Transverse colon (tissue), 4 donors: ENCODE measurements at places on chromosomes 11 and 22.

- no peaks in the 10 kb centered on the region for H3K4me1 ChIP-seq
- no peak for DNase-seq
- peaks cover 3% of the 10 kb centered on the region for H3K27me3 ChIP-seq
- no peak overlapping the region for H3K4me3 ChIP-seq
- no peaks in the 10 kb centered on the region for H3K36me3 ChIP-seq
These were observed 267.6 kb downstream of the KIRREL3 start for GRCh38 chr11:126732981-126733380.

DNA sequence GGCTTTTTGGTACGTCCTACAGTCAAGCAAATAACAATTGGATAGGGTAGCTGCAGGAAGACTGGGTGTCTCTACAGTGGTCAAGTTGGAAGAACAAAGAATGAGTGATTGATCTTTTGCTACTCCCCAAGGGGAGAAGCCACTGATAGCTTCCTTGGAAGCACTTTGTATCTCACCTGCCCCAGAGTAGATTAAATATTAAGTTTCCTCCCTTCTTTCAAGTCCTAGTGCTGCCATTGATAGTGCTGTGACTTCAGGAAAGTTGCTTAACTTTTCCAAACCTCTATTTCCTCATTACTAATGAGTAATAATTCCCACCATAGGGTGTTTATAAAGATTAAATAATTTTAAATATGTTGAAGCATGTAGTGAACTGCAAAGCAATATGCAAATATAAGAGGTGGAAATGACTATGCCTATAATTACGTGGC, 35.6 kb upstream of the EHF start:
- H3K4me3 ChIP-seq: no peak overlapping the region
- H3K27ac ChIP-seq: no peak overlapping the region
- H3K27me3 ChIP-seq: no peaks in the 10 kb centered on the region
- H3K4me1 ChIP-seq: peaks cover 4% of the 10 kb centered on the region
- no peaks in the 10 kb centered on the region for H3K36me3 ChIP-seq

GRCh38 chr22:48054596-48054995, 1292.1 kb downstream of the TBC1D22A start:
- H3K36me3 ChIP-seq: no peaks in the 10 kb centered on the region
- H3K4me3 ChIP-seq: no peak overlapping the region

DNA sequence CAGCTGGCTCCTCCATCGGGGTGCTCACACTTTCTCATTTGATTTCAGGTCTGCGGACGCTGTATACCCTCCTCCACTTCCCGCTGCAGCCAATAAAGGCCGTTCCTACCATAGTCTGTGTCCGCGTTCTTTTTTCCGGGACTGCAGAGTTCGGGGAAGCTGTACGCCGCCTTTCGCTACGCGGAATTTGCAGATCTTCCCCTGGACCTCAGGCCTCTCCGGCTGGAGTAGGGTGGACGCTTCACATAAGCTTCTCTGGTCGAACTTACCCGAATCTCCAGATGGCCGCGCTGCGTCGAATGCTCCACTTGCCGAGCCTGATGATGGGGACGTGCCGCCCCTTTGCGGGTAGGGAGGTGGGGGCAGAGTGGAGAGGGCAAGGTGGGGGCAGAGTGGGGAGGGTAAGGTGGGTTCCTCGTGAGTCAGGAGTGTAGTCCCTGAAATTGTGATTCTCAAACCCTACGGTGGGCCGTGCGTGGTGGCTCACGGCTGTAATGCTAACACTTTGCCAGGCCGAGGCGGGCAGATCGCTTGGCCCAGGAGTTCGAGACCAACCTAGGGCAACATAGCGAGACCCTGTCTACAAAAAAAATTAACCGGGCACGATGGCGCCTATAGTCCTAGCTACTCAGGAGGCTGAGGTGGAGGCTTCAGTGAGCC, 617 bp downstream of the CSKMT start:
- peak; percentile 54 for DNase-seq
- peak overlapping the region; percentile 97 for H3K27ac ChIP-seq
- H3K4me3 ChIP-seq: peak overlapping the region; percentile 63
- no peaks in the 10 kb centered on the region for H3K36me3 ChIP-seq
- peaks cover 45% of the 10 kb centered on the region for H3K4me1 ChIP-seq

DNA sequence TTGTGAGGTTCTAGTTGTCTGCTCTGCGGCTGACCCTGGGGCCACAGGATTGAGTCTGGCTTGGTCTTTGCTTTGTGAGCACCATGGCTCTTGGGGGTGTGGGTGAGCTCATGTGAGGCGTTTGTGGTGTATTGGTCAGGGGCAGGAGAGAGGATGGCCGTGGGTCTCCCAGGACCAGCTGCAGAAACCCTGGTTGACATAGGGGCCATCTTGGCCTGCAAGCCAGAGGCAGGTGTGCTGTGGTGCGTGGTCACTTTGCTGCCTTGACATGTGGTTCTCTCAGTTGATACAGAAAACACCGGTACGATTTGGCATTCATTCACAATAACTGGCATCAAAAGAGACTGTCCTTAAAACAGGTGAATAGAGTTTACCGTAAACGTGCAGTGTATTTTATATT, 11.3 kb downstream of the PHRF1 start:
- no peak for DNase-seq
- H3K36me3 ChIP-seq: peaks cover 3% of the 10 kb centered on the region
- H3K27me3 ChIP-seq: no peaks in the 10 kb centered on the region
- no peaks in the 10 kb centered on the region for H3K4me1 ChIP-seq

DNA sequence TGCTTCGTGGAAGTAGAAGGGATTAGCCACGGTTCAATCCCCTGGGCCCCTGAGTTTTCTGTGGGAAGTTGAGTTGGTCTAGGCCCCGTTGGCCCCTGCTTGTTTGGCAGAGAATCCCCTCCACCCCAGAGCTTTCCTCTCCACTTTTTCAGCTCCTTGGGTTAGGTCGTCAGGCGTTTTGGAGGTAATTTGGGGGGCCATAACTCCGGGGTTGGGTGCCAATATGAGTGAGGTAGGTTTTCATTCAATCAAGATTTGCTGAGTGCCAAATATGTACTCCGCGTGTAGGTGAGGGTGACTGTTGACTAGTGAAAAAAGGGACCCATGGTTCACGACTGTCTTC, 590 bp downstream of the ATG13 start:
- peak overlapping the region; percentile 93 for H3K4me3 ChIP-seq
- H3K27ac ChIP-seq: peak overlapping the region; percentile 97
- peaks cover 32% of the 10 kb centered on the region for H3K4me1 ChIP-seq
- H3K36me3 ChIP-seq: no peaks in the 10 kb centered on the region
- H3K27me3 ChIP-seq: no peaks in the 10 kb centered on the region

- H3K4me1 ChIP-seq: no peaks in the 10 kb centered on the region
- DNase-seq: no peak
- H3K27ac ChIP-seq: no peak overlapping the region
- no peaks in the 10 kb centered on the region for H3K27me3 ChIP-seq
These were observed 20.5 kb upstream of the TEAD1 start for GRCh38 chr11:12653729-12654128.

GRCh38 chr22:38414009-38414395, 41.0 kb downstream of the KCNJ4 start:
- no peaks in the 10 kb centered on the region for H3K27me3 ChIP-seq
- no peaks in the 10 kb centered on the region for H3K36me3 ChIP-seq

GRCh38 chr11:105070306-105070705, 25.2 kb upstream of the CARD16 start:
- no peak overlapping the region for H3K27ac ChIP-seq
- no peak for DNase-seq

- H3K36me3 ChIP-seq: no peaks in the 10 kb centered on the region
- H3K27me3 ChIP-seq: no peaks in the 10 kb centered on the region
- H3K27ac ChIP-seq: no peak overlapping the region
- H3K4me3 ChIP-seq: no peak overlapping the region
- H3K4me1 ChIP-seq: no peaks in the 10 kb centered on the region
These were observed 170.0 kb downstream of the LRRC4C start for GRCh38 chr11:41289408-41289807.

- no peaks in the 10 kb centered on the region for H3K36me3 ChIP-seq
- H3K4me3 ChIP-seq: no peak overlapping the region
- no peak overlapping the region for H3K27ac ChIP-seq
- peaks cover 11% of the 10 kb centered on the region for H3K4me1 ChIP-seq
- peaks cover 37% of the 10 kb centered on the region for H3K27me3 ChIP-seq
These were observed 5.8 kb downstream of the SHANK2 start for GRCh38 chr11:71246559-71246958.

DNA sequence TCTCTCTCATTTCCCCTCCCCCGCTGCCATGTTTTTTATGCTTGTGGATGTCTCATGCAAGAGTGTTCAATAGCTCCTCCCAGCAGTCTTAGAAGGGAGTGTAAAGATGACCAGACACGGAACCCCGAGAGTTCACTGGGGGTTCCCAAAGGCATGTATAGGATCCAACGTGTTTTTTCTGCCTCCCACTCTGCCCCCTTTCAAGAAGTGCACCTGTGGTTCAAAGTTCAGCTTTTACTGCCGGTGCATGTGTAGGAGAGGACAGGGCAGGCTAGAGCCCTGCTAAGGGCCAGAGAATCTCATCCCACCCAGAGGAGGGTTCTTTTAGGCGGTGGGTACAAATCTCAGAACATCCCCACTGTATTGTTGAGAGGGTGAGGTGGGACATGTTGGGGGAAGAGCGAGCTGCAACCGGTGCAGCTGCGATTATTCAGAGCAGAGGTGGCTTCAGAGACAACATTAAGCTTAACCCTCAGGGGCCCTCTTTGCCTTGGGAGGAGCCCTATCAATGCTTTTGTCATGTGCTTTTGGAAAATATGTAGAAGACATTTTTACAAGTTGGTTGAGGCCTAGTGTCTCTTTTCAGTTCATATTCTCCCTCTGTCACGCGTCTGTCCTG, 14.5 kb downstream of the MIF start:
- DNase-seq: no peak
- no peak overlapping the region for H3K4me3 ChIP-seq
- H3K4me1 ChIP-seq: peaks cover 21% of the 10 kb centered on the region
- no peaks in the 10 kb centered on the region for H3K36me3 ChIP-seq

GRCh38 chr11:2138431-2139122, 612 bp downstream of the IGF2 start:
- peaks cover 6% of the 10 kb centered on the region for H3K4me1 ChIP-seq
- peaks cover 99% of the 10 kb centered on the region for H3K27me3 ChIP-seq

GRCh38 chr11:17637901-17638300, 81.5 kb upstream of the MYOD1 start:
- no peak for DNase-seq
- no peaks in the 10 kb centered on the region for H3K36me3 ChIP-seq
- no peaks in the 10 kb centered on the region for H3K4me1 ChIP-seq
- no peaks in the 10 kb centered on the region for H3K27me3 ChIP-seq
- no peak overlapping the region for H3K4me3 ChIP-seq
- no peak overlapping the region for H3K27ac ChIP-seq

DNA sequence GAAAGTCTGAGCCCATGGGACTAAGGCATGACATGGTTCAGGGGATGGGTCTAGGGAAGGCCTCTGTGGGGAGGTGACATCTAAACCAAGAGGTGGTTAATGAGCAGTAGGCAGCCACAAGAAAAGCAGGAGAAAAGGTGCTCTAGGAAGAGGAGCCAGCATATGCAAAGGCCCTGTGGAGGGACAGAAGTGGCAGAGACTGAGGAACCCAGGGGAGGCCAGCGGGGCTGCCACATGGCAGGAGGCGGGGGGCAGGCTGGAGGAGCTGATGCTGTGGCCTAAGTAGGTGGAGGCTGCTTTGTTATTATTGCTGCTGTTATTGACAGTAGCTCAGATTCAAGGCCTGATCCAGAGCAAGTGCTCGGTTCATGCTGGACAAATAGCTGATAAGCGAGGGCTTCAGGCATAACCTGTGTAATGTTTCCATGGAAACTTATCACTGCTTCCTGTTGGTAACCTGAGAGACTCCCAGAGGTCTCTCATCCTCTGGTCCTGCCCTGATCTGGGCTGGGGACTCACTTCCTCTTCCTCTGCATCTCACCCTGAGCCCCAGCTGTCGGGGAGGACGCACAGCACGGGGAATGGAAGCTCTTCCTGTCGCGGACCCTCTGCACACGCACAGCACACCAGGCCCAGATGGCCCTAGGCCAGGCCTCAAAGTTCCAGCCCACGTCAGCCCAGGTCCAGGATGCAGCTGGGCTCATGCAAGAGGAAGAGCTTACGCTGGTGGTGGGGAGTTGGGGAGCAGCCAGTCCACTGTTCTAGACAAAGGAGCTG, 75.2 kb upstream of the TP53I11 start:
- no peak overlapping the region for H3K4me3 ChIP-seq
- H3K36me3 ChIP-seq: no peaks in the 10 kb centered on the region
- H3K4me1 ChIP-seq: no peaks in the 10 kb centered on the region
- DNase-seq: peak; percentile 27

DNA sequence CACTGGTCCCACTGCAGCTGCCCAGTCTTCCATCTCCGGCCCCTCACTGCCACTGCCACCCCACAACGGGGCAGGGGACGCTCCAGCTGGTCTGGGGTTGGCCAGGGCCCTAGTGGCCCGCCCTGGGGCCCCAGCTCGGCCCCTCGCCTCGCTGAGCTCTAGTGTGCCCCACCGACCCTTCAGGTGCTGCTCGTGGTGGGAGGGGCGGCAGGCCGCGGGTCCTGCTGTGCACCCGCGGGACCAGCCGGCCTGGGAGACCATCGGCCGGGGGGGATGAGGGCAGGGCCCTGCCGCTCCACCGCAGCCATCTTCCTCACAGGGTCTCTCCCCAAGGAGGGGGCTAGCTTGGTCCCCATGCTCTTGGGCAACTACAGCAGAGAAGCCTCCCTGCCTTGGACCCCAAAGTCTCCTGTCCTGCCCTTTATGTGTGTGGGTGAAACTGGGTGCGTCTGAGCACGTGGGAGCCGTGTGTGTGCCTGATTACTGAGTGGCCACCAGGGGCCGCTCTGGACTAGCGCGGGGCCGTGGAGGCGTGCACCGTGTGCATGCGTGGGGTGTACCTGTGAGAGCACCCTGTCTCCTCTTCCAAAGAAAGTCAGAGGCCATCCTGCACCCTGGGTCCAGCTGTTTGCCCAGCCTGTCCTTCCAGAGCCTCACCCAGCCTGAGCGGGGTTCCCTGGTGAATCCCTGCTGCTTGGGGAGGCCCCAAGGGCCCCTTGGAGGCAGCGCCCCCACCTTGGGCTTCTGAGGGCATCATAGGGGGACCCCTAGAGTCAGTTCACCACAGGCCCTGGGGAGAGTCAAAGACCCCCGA, 6.0 kb upstream of the ACR start:
- DNase-seq: peak; percentile 55
- H3K4me3 ChIP-seq: no peak overlapping the region
- no peaks in the 10 kb centered on the region for H3K36me3 ChIP-seq
- peaks cover 15% of the 10 kb centered on the region for H3K27me3 ChIP-seq
- H3K4me1 ChIP-seq: peaks cover 7% of the 10 kb centered on the region
- no peak overlapping the region for H3K27ac ChIP-seq

DNA sequence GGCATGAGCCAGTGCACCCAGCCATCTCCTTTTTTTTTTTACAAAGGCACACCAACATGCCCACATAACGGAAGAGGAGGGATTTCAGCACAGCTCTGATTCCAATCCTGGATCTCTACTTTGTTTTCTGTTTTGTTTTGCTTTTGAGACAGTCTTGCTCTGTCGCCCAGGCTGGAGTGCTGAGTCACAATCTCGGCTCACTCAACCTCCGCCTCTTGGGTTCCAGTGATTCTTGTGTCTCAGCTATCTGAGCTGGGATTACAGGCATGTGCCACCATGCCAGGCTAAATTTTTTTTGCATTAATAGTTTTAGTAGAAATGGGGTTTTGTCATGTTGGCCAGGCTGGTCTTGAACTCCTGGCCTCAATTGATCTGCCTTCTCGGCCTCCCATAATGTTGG, 28.1 kb downstream of the VSTM5 start:
- DNase-seq: no peak
- no peaks in the 10 kb centered on the region for H3K36me3 ChIP-seq
- H3K27ac ChIP-seq: no peak overlapping the region
- H3K4me1 ChIP-seq: no peaks in the 10 kb centered on the region
- H3K4me3 ChIP-seq: no peak overlapping the region

GRCh38 chr11:2389377-2390026, 11.0 kb upstream of the TSSC4 start:
- H3K36me3 ChIP-seq: no peaks in the 10 kb centered on the region
- H3K4me3 ChIP-seq: no peak overlapping the region
- peak overlapping the region; percentile 99 for H3K27ac ChIP-seq
- no peaks in the 10 kb centered on the region for H3K27me3 ChIP-seq
